ENCODE measurements at places on chromosomes 3 and 15. TPM values are rescaled to one million over a fixed set of nuclear protein-coding genes. Genes with fewer than 3 reads are reported as not detected.

- DNase-seq, result no peak
Observed at GRCh38 chr15:91045065-91045464, 22.7 kb upstream of the VPS33B start.

- no peak for DNase-seq
Observed at GRCh38 chr15:62428851-62429598, 263.9 kb upstream of the C2CD4B start.

DNA sequence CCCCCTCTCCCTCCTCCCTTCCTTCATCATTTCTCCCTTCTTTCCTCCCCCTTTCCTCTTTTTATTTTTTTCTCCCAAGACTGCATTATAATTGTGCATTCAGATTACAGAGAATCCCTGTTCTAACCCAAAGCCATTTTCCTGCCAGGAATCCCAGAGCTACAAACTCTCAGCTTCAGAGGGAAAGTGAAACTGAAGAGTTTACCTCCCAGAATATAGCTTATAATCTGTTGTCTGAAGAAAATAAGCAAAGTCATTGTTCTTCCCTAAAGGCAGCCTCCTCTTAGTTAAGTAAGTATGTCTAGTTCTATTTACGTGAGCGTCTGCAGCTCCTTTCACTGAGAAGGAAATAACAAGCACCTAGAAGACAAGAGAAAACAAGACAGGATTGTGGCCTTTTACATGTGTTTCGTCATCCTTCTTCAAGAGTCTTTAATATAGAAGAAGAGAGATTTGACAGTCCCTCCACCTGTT lies 97.2 kb downstream of the CHST2 start:
- no peak for DNase-seq

DNA sequence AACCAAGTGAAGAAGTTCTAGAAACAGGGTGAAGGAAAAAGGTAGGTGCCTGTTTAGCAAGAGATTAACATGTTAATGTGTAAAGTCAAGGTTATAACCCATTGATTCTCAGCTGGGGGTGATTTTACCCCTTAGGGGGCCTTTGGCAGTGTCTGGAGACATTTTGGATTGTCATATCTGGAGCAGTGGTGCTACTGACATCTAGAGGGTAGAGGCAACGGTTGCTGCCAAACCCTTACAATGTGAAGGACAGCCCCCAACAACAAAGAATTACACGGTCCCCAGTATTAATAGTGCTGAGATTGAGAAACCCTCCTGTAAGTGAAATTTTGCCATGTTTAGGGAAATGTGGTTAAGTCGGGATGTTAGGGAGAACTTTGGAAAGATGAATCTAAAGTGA lies 74.7 kb downstream of the CRYBG3 start:
- DNase-seq, result no peak

Gene DYNLT2B
- total RNA-seq, result 1.9 TPM

Gene DUOXA1
- total RNA-seq, result 0.59 TPM

GRCh38 chr15:50251638-50252182 lies 13.8 kb downstream of the HDC start:
- no peak for DNase-seq

Gene TRANK1
- 6.6 TPM for total RNA-seq

DNA sequence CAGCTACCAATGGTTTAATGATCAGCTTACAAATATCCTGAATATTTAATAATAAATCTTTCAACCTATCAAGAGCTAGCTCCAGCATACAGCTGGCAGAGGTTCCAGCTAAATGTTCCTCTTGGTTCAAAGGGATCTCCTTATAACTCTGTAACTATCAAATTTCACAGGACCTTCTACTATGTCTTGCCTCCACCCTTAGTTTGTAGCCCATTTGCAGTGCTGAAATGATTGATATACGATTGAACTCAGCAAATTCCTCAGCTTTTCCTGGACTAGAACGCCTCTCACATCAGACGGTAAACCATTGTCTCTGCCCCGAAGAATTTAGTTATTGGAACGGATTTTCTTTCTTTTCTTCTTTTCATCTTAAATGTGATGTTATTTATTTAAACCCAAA lies 41.5 kb downstream of the CD200R1L start:
- no peak for DNase-seq

DNA sequence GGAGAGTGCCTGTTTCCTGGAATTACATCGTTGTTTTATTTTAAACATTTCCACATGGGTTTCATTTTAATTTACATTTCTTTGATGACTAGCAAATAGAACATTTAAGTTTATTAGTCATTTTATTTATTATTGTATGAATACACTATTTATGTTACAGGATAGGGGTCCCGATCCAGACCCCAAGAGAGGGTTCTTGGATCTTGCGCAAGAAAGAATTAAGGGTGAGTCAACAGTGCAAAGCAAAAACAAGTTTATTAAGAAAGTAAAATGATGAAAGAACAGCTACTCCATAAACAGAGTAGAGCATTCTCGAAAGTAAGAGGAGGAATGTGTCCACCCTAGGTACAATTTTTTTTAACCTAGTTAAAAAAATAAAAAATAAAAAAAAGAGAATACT lies 539.5 kb downstream of the NAALADL2 start:
- no peak for DNase-seq

Gene ZNF592
- total RNA-seq, result 20.0 TPM

GRCh38 chr3:157043771-157044170 lies 116.2 kb downstream of the CCNL1 start:
- DNase-seq, result no peak

Gene GOLGA8M
- 1.4 TPM for total RNA-seq

Gene VIPR1
- total RNA-seq, result 2.2 TPM

Gene TGM4
- not detected for total RNA-seq

Gene MEX3B
- total RNA-seq, result 3.6 TPM

Gene RNF111
- 23.1 TPM for total RNA-seq

DNA sequence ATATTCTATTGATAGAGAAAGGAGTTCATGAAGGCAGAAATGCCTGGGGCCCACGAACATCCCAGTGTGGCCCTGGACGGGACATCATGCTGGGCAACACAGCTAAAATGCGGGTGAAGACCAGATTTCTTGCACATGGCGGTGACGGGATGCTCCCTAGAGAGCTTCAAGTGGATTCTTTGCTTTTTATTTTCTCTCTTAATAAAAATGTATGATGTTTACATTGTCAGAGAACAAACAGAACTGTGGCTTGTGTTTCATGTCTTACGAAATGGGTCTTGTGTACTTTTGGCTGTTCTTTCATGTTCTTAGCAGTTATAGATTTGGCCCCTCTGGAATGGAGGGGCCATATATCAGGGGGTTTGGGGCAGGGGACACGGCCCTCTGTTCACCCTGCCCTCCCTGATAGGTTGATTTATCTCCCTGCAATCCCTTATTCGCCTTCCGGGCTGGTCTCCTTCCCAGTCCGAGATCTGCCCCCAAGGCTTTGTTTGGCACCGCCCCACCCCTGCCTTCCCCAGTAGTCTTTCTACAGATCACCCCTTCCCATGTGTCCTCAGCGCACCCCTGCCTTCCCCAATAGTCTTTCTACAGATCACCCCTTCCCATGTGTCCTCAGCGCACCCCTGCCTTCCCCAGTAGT lies 68.7 kb upstream of the CGNL1 start:
- no peak for DNase-seq

GRCh38 chr3:10228248-10228950 lies 19.9 kb upstream of the TATDN2 start:
- DNase-seq, result no peak

Gene TMEM108
- total RNA-seq, result 0.52 TPM

GRCh38 chr3:26628915-26629314 lies 6.3 kb downstream of the LRRC3B start:
- no peak for DNase-seq

- DNase-seq, result no peak
Observed at GRCh38 chr15:63559753-63560152, 37.4 kb upstream of the FBXL22 start.

DNA sequence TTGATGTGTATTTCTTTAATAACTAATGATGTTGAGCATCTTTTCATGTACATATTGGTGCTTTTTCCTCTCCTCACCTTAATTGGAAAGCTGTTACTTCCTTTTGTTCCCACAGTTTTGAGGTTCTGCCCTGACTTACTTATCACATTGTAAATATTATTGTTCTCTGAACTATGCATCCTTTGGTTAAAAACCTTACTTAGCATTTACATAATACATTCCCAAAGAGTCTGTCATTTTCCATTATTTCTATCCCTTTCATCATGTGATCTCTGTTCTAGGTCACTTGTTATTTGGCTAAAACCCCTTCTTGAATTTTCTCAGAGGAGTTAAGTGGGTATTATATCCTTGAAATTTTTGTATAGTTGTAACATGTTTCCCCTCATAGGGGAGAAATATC lies 33.0 kb downstream of the SLC12A6 start:
- DNase-seq, result no peak

DNA sequence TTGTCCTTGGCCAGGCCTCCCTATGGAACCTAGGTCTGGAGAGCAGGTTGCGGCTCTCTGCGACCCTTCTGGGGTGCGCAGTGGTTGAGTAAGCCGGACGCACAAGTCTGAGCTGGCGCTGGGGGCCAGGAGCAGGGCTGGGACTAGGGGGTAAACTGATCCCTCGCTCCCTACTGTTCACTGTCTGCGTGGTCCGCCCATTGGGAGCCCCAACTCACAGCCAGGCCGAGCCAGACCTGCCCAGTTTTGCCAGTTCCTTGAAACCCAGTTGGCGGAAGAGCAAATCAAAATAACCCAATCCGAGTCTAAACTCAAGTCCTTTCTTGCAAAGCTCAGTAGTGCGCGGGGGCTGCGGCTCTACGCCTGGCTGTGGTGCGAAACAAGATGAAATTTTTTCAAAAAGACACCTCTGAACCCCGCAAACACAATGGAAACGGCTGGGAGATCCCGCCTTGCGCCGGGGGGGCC lies 17.5 kb downstream of the RGMA start:
- no peak for DNase-seq

DNA sequence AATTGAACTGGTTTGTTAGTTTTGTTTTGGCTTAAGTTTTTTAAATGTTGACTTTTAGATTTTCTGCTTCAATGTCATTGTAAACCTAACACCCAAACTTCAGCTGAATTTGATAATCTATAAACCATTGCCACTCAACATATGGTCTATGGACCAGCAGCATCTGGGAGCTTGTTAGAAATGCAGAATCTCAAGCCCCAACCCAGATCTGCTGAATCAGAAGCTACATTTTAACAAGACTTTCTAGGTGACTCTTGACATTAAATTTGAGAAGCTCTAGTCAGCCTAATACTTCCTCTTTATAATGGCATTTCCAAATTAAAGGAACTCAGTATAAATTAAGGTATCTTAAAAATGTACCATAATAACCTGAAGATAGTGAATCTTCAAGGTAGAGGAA lies 96.5 kb upstream of the THRB start:
- no peak for DNase-seq

All from left ventricle myocardium superior (tissue), 1 donor.